ENCODE measurements at places on chromosomes 3 and 15. TPM values are rescaled to one million over a fixed set of nuclear protein-coding genes. Genes with fewer than 3 reads are reported as not detected.

Gene NANOGP8
- not detected for total RNA-seq

Gene SPATA12
- total RNA-seq = not detected

DNA sequence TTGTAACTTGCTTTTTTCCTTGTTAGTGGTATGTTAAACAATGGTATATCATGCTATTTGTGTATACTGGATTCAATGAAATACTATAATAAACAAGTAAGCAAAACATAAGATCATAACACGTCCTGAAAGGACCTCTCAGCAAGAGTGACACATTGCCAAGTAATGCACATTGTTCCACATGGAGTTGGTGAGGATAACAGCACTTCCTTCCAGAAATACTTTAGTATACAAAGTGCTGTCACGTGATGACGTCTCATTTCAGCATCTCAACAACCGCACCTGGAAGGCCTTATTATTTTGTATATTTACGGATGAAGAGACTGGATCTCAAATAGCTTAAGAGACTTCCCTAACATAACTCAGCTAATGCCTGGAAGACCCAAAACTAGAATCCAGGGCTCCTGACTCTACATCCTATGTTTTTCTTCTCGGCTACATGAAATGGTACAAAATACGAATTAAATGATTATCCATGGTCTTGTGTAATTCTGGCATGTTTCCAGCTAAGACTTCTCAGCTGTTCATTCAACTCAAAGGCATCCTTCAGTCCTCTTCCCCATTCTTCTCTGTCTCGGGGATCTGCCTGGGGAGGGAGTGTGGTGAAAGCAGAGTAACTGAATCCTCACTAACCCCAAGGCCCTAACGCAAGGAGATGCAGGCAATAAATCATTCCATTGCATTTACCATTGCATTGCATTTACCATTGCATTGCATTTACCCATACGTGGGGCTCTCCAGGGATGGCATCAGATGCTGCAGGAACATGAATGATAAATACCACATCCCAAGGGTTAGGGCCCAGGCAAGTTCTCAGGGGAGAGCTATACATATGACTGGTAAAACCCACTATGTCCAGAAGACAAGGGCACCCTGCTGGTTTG, 79.2 kb downstream of the LIPC start:
- no peaks in the 10 kb centered on the region for H3K36me3 ChIP-seq
- peaks cover 10% of the 10 kb centered on the region for H3K4me1 ChIP-seq
- DNase-seq = no peak
- no peak overlapping the region for H3K27ac ChIP-seq

GRCh38 chr3:175258763-175259162, 399.6 kb downstream of the NAALADL2 start:
- no peaks in the 10 kb centered on the region for H3K36me3 ChIP-seq
- H3K4me1 ChIP-seq = no peaks in the 10 kb centered on the region
- no peak overlapping the region for H3K27ac ChIP-seq
- no peak overlapping the region for H3K4me3 ChIP-seq
- no peak for DNase-seq
- no peaks in the 10 kb centered on the region for H3K27me3 ChIP-seq

GRCh38 chr15:98657721-98658120, 9.4 kb downstream of the IGF1R start:
- H3K27ac ChIP-seq = no peak overlapping the region
- H3K4me3 ChIP-seq = no peak overlapping the region
- DNase-seq = no peak
- H3K27me3 ChIP-seq = no peaks in the 10 kb centered on the region
- H3K36me3 ChIP-seq = no peaks in the 10 kb centered on the region

DNA sequence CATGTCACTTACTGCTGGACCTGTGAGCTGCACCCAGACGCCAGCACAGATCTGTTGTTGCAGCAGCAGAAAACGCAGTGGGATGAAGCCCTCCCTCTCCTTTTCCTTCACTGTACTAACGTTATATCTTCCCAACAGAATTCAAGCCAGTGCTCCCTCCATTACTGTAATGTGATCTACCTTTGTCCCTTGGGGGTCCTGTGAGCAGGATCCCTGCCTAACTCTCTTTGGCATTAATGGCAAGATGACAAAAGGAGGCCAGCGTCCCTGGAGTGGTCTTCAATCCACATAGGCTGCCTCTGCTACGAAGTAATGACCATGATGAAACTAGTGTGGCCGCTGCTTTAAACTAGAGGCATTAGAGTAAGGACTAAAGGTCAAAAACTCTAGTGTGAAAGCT, 69.3 kb upstream of the SOX14 start:
- H3K4me1 ChIP-seq = no peaks in the 10 kb centered on the region
- H3K4me3 ChIP-seq = no peak overlapping the region
- H3K27me3 ChIP-seq = no peaks in the 10 kb centered on the region

Measured in psoas muscle (tissue), 8 donors.